ENCODE measurements at places on chromosomes 3 and 15.

- no peak for DNase-seq
Observed at GRCh38 chr15:93042691-93043378, 46.2 kb downstream of the RGMA start.

- no peak for DNase-seq
Observed at GRCh38 chr3:13235897-13236296, 162.7 kb upstream of the IQSEC1 start.

- DNase-seq: no peak
Observed at GRCh38 chr15:82904574-82904973, 47.9 kb downstream of the HOMER2 start.

DNA sequence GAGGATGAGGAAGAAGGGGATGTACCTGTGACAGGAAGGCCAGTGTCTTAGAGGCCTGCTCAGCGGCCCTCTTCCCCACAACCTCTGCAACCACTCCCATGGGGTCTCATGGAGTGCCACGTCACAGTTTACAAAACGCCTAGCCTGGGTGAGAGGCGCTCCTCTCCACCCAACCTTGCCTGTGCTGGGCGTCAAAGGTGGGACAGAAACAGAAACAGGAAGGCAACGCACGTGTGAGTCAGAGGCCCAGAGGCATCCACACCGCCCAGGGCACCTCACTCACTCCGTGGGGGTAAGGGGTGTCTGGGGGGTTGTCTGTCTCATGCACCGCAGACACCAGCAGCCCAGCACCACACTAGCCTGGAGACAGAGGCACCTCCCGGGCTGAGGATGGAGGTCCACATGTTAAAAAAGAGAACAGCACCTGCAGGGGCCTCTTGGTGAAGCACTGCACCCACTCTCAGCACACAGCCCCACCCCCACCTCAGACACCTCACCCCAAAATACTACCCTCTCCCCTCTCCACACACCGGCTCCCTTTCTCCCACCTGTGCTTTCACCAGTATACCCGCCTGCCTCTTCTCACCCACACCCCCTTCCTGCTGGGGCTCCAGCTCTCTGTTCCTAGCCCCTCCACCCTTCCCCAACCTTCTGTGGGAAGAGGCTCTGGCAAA is 4.7 kb upstream of the CALML4 start:
- DNase-seq: no peak

- DNase-seq: no peak
Observed at GRCh38 chr15:55407498-55408011, 604 bp downstream of the CCPG1 start.

GRCh38 chr3:128083396-128083795 is 31.2 kb downstream of the SEC61A1 start:
- no peak for DNase-seq

DNA sequence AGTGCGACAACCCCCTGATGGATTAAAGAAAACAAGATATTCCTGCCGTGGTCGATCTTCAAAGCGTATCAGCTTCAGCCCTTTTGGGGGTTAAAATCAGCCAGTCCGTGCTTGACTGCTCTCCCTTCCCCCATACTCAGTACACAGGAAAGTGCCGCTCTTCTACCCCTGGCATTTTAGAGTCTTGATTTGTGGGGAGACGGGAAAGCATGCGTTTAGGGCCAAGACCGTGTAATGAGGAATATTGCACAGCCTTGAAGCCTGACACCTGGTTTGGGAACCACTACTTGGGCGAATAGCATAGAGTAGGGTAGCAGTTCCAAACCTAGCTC is 540 bp upstream of the EDC3 start:
- no peak for DNase-seq

DNA sequence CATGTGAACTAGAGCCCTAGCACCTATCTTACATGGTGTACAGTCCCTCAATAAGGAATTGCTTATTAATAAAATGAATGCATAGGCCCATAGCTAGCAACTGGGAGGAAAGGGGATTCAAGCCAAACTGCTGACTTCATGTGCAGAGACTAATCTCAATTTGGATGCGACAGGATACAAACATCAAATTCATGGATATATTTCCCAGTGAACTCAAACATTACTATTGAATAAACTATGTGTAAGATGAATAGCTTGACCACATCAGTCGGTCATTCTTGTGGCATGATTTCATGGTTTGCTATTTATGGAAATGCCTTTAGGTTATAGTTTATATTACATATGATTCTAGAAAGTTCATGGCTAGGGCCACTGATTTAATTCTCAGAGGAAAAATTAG is 268.6 kb upstream of the SLITRK3 start:
- DNase-seq: no peak

DNA sequence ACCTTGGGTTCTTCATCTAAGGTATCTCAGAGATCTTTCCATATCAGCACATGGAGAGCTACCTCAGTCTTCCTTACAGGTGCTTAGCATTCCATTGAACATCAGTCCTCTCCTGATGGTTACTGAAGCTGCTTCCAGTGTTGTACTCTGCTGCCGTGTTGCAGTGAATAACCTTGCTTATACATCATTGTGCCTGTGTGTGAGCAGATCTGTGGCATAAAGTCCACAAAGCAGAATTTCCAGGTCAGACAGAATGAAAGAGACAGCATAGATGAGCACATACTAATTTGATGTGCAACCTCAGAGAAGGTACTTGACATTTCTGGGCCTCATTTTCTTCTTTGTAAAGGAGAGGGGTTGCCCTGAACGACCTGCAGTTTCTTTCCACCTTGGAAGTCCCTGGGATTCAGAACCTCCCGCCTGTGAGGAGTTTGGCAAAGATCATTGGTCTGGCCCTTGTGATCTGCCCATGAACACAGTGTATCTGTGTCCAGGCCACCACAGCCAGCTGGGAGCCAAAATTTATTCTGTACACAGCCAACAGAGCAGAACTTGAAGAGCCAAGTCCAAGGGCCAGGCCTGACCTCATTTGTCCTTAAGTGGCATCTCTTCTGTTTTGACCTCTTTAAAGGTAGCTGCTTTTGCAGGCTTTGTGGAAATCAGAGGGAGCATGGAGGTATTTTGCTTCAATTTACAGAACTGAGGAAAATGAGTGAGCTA is 57.2 kb upstream of the SLC7A14 start:
- DNase-seq: no peak

- DNase-seq: no peak
Observed at GRCh38 chr3:22966349-22966748, 236.8 kb upstream of the UBE2E2 start.

GRCh38 chr3:159872374-159873109 is 116.1 kb upstream of the IL12A start:
- DNase-seq: no peak
